ENCODE measurements at places on chromosomes 2 and 18.

GRCh38 chr2:9207641-9208311, 1.2 kb downstream of the ASAP2 start:
- H3K36me3 ChIP-seq, result peaks cover 1% of the 10 kb centered on the region
- H3K27ac ChIP-seq, result no peak overlapping the region
- H3K4me1 ChIP-seq, result peaks cover 7% of the 10 kb centered on the region
- peaks cover 62% of the 10 kb centered on the region for H3K27me3 ChIP-seq

DNA sequence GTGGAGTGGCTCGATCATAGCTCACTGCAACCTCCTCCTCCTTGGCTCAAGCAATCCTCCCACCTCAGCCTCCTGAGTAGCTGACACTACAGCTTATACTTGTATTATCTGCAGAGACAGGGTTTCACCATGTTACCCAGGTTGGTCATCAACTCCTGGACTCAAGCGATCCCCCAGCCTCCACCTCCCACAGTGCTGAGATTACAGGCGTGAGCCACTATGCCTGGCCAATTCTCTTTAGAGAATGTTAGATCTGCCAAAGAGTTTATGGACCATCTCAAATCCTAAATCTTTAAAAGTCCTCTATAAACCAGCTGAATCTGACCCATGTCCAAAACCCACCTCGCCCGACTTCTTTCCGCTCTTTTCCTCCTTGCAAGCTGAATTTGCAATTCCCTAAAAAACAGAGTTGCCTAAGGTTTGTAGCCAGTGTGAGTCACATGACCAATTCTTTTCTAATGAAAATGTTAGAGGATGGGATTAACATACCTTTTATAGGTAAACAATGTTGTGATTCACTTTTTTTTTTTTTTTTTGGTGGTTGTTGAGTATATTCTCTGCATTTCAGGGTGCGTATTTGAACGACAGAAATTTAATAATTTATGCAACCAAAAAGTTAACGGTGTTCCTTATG, 2.4 kb upstream of the PMAIP1 start:
- H3K4me1 ChIP-seq, result peaks cover 31% of the 10 kb centered on the region
- no peak overlapping the region for H3K27ac ChIP-seq
- DNase-seq, result no peak
- no peak overlapping the region for H3K4me3 ChIP-seq

- H3K27me3 ChIP-seq, result no peaks in the 10 kb centered on the region
- peaks cover 31% of the 10 kb centered on the region for H3K36me3 ChIP-seq
- no peak overlapping the region for H3K4me3 ChIP-seq
- peaks cover 7% of the 10 kb centered on the region for H3K4me1 ChIP-seq
- DNase-seq, result no peak
These were observed 52.7 kb upstream of the ITGA4 start for GRCh38 chr2:181404472-181404871.

DNA sequence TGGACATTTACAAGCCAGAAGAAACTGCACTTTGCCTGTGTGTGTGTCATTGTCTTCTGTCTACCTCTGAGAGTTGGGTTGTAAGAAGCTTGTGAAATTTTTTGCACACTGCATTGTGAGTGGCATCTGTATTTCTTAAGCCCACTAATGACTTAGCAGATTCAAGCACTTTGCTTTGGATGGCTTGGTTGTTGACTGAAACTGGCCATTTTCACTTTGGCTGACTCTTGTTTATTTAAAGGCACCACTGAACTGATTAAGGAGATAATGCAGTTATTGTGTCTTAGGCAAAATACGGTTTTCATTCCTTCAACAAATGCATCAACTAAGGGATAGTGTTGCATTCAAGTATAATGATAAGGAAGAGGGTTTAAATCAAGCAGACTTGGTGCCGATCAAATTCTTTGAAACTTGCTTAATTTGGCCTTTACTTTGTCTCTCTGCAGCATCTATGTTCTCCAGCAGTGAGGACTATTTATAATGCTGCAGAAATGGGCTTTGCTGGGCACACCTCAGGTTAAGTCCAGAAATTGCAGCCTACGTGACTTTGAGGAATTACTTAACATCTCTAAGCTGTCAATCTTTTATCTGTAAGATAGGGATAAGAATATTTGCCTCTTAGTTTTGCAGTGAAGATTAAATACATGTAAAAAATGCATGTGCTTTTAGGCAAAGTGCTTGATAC, 142.0 kb downstream of the CCDC85A start:
- H3K4me1 ChIP-seq, result no peaks in the 10 kb centered on the region
- no peak for DNase-seq
- H3K27me3 ChIP-seq, result no peaks in the 10 kb centered on the region

DNA sequence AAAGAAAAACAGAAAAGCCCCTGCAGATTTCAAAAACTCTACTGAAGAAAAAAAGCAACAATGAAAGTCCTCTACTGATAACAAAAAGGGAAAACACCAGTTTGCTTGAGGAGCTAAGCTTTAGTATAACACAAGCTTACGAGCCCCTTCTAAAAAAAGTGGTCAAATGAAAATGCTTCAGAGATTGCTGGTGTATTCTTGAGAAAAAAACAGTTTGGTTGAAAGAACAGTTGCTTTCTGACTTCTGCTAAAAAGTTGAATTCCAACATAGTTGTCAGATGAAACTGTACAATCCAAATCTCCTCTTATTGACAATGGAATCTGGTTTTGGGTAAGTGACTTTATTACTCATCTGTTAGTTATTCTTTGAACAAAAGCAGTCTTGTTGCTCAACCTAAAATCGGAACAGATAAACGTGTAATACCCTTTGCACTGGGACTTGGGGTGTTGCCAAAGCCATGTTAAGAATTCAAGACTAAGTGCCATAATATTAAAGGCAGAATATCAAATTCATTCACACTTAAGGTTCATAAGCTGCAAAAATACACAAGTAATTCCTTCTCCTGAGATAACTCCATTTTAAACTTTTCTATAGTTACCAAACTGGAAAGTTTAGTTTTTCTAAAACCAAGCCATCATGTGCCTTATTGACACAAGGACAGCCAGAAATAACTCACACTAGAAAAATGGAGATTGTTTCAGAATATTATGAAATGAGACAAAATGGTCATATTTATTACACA, 45.3 kb upstream of the SPAG16 start:
- peaks cover 49% of the 10 kb centered on the region for H3K27me3 ChIP-seq
- no peak for DNase-seq
- peaks cover 2% of the 10 kb centered on the region for H3K36me3 ChIP-seq

DNA sequence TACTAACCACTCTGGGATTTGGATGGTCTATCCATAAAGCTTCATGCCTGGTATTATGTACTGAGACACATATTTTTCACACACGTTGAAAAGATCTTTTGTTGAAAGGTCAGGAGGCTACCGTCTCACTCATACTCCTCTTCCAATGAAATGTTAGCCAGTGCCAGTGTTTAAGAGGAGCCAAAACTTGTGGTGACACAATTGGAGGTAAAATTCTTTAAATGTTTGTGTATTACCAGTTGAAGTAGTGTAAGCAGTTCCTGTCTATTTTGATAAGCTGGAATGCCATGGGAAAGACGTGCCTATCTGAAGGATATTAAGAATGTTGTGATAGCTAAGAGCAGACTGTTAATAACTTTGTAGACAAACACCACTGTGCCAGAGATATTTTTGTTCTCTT, 32.1 kb downstream of the MARCHF7 start:
- H3K36me3 ChIP-seq, result peaks cover 58% of the 10 kb centered on the region
- no peaks in the 10 kb centered on the region for H3K27me3 ChIP-seq
- DNase-seq, result no peak
- peaks cover 14% of the 10 kb centered on the region for H3K4me1 ChIP-seq
- H3K4me3 ChIP-seq, result no peak overlapping the region

GRCh38 chr2:159111346-159111927, 143.0 kb downstream of the TANC1 start:
- no peaks in the 10 kb centered on the region for H3K27me3 ChIP-seq
- no peaks in the 10 kb centered on the region for H3K36me3 ChIP-seq
- no peaks in the 10 kb centered on the region for H3K4me1 ChIP-seq
- DNase-seq, result no peak
- H3K4me3 ChIP-seq, result no peak overlapping the region

- peaks cover 20% of the 10 kb centered on the region for H3K27me3 ChIP-seq
- no peaks in the 10 kb centered on the region for H3K36me3 ChIP-seq
- no peak overlapping the region for H3K4me3 ChIP-seq
- H3K4me1 ChIP-seq, result no peaks in the 10 kb centered on the region
These were observed 26.5 kb upstream of the INO80C start for GRCh38 chr18:35524226-35524625.

GRCh38 chr2:20568501-20569463, 82.1 kb downstream of the HS1BP3 start:
- H3K27ac ChIP-seq, result no peak overlapping the region
- H3K4me3 ChIP-seq, result no peak overlapping the region
- no peak for DNase-seq
- H3K4me1 ChIP-seq, result peaks cover 6% of the 10 kb centered on the region

DNA sequence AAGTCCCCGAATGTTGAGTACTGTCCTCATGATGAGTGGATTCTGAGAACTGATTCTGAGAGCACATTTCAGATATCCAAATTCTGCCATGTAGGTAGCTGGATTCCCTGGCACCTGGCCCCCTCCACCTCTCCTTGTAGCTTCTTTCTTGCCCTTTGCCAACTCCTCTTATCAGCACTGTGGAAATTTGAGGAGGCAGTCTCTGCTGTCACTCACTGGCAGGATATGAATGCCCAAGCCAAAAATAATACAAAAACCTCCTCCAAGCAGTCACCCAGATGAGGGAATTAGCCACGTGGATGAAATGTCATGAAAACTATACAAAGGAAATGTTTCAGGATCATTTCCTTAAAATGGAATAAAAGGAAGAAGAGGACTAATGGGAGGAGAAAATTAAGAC, 276.8 kb downstream of the SETBP1 start:
- no peaks in the 10 kb centered on the region for H3K27me3 ChIP-seq
- DNase-seq, result no peak
- H3K27ac ChIP-seq, result no peak overlapping the region
- no peaks in the 10 kb centered on the region for H3K36me3 ChIP-seq
- no peaks in the 10 kb centered on the region for H3K4me1 ChIP-seq

DNA sequence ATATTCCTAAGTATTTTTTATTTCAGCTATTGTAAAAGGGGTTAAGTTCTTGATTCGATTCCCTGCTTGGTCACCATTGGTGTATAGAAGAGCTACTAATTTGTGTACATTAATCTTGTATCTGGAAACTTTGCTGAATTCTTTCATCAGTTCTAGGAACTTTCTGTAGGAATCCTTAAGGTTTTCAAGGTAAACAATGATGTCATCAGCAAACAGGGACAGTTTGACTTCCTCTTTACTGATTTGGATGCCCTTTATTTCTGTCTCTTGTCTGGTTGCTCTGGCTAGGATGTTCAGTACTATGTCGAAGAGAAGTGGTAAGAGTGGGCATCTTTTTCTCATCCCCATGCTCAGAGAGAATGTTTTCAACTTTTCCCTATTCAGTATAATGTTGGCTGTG, 252.7 kb downstream of the NR4A2 start:
- no peaks in the 10 kb centered on the region for H3K4me1 ChIP-seq
- H3K4me3 ChIP-seq, result no peak overlapping the region
- H3K36me3 ChIP-seq, result no peaks in the 10 kb centered on the region
- no peaks in the 10 kb centered on the region for H3K27me3 ChIP-seq
- no peak for DNase-seq
- H3K27ac ChIP-seq, result no peak overlapping the region

- no peaks in the 10 kb centered on the region for H3K4me1 ChIP-seq
- no peaks in the 10 kb centered on the region for H3K27me3 ChIP-seq
- no peak for DNase-seq
- H3K4me3 ChIP-seq, result no peak overlapping the region
- H3K36me3 ChIP-seq, result no peaks in the 10 kb centered on the region
These were observed 599.1 kb downstream of the SLC4A3 start for GRCh38 chr2:220226546-220226945.

- H3K4me1 ChIP-seq, result no peaks in the 10 kb centered on the region
- no peaks in the 10 kb centered on the region for H3K36me3 ChIP-seq
- no peak for DNase-seq
- H3K4me3 ChIP-seq, result no peak overlapping the region
- H3K27me3 ChIP-seq, result peaks cover 8% of the 10 kb centered on the region
- H3K27ac ChIP-seq, result no peak overlapping the region
These were observed 458.3 kb upstream of the SLC14A2 start for GRCh38 chr18:45156946-45157345.

DNA sequence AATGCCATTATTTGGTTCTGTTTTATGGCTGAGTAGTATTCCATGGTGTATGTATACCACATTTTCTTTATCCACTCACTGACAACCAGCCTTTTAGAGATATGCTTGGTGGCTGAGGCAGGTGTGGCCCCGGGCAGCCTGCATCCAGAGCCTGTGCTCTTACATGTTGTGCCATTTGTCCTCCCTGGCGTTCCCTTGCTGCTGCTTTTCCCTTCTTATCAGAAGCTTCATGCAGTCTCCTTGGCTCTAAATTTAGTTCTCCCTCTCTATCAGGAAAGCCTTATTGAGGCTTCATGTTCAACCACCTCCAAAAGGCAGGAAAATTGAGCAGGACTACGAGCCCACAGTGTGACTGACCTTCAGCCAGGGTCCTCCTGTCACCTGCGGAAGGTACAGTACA, 131.7 kb upstream of the ITGA6 start:
- no peak overlapping the region for H3K4me3 ChIP-seq
- H3K36me3 ChIP-seq, result no peaks in the 10 kb centered on the region
- H3K4me1 ChIP-seq, result no peaks in the 10 kb centered on the region
- no peak overlapping the region for H3K27ac ChIP-seq

GRCh38 chr18:25814841-25815458, 275.5 kb downstream of the SS18 start:
- H3K4me1 ChIP-seq, result peaks cover 7% of the 10 kb centered on the region
- no peak for DNase-seq
- H3K27me3 ChIP-seq, result no peaks in the 10 kb centered on the region

GRCh38 chr18:32418148-32418547, 52.5 kb downstream of the GAREM1 start:
- H3K27me3 ChIP-seq, result peaks cover 12% of the 10 kb centered on the region
- DNase-seq, result no peak
- no peak overlapping the region for H3K4me3 ChIP-seq
- no peaks in the 10 kb centered on the region for H3K4me1 ChIP-seq
- no peaks in the 10 kb centered on the region for H3K36me3 ChIP-seq

DNA sequence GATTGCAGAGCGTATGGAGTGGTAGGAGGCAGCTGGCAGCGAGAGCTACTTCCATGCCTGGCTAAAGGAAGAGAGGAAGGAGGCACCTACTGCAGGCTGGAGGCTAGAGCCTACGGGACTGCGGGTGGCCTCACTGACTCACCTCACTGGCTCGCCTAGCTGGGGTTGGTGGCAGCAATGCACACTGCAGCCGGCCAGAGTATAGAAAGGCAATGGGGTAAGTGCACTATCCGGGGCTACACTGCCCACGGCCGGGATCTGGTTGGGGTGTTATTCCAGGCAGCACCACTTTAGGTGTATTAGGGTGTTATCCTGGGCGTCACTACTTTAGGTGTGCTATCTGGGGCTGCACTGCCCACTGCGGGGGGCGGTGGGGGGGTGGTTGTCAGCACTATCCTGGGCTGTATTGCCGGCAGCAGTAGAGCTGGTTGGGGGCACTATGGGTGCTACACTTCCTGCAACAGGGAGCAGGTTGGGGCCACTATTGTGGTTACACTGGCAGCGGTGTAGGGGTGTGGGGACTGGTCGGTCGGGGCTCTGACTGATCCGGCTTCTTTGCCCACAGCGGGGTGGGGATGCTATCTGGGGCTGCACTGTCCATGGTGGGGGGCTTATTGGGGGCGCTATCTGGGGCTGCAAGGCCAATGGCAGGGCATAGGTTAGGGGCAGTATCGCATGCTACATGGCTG, 33.3 kb upstream of the ANKRD62 start:
- H3K4me3 ChIP-seq, result no peak overlapping the region
- DNase-seq, result no peak
- no peaks in the 10 kb centered on the region for H3K4me1 ChIP-seq
- no peaks in the 10 kb centered on the region for H3K36me3 ChIP-seq
